ENCODE measurements at places on chromosomes 5 and 9. TPM values are rescaled to one million over a fixed set of nuclear protein-coding genes. Genes with fewer than 3 reads are reported as not detected.

The PCDHGC5 gene
- total RNA-seq = not detected

The NUTM2F gene
- not detected for total RNA-seq

The BNIP1 gene
- 16.5 TPM for total RNA-seq

The PKN3 gene
- total RNA-seq = 16.7 TPM

The STING1 gene
- total RNA-seq = 1.6 TPM

The SPINK4 gene
- total RNA-seq = not detected

The CCNB1 gene
- total RNA-seq = 283 TPM

The CDHR2 gene
- total RNA-seq = 0.13 TPM

The SPATA9 gene
- total RNA-seq = not detected

The MEF2C gene
- 0.05 TPM for total RNA-seq

The DDX4 gene
- total RNA-seq = not detected

The EIF4E1B gene
- total RNA-seq = not detected

The CBY3 gene
- total RNA-seq = not detected

The SLC4A9 gene
- total RNA-seq = not detected

The GOLM1 gene
- total RNA-seq = 116 TPM

The SHISAL2B gene
- total RNA-seq = not detected

The GRXCR2 gene
- total RNA-seq = not detected

The ZNF300 gene
- total RNA-seq = 2.3 TPM

The ZNF879 gene
- 0.80 TPM for total RNA-seq

The ADAMTSL1 gene
- total RNA-seq = not detected

The LRRC8A gene
- total RNA-seq = 52.8 TPM

The PRUNE2 gene
- total RNA-seq = not detected

The CD72 gene
- 0.06 TPM for total RNA-seq

The TMEM174 gene
- total RNA-seq = not detected

The ARL14EPL gene
- total RNA-seq = 0.08 TPM

The UNC13B gene
- total RNA-seq = 10.0 TPM

The SEPTIN8 gene
- total RNA-seq = 23.1 TPM

The C6 gene
- total RNA-seq = not detected

The GABRP gene
- not detected for total RNA-seq

The NME5 gene
- not detected for total RNA-seq

The PAX5 gene
- not detected for total RNA-seq

The SV2C gene
- not detected for total RNA-seq

The CTSL gene
- total RNA-seq = 806 TPM

The RNF183 gene
- total RNA-seq = not detected

The CTSV gene
- total RNA-seq = 11.6 TPM

The PHYHD1 gene
- total RNA-seq = not detected

The PFN3 gene
- not detected for total RNA-seq

The SPINK6 gene
- total RNA-seq = not detected

The ICE1 gene
- 23.7 TPM for total RNA-seq

The FOXD4L3 gene
- total RNA-seq = 0.18 TPM

The TRAF2 gene
- 74.7 TPM for total RNA-seq

The SOWAHA gene
- 0.15 TPM for total RNA-seq

The CDX1 gene
- total RNA-seq = not detected

The DENND4C gene
- total RNA-seq = 15.7 TPM

The HAVCR2 gene
- 0.39 TPM for total RNA-seq

The NUTM2G gene
- not detected for total RNA-seq

The ZNF608 gene
- 0.61 TPM for total RNA-seq

The LCN2 gene
- total RNA-seq = 3.8 TPM

The PCA3 gene
- total RNA-seq = not detected

The FOXE1 gene
- 4.5 TPM for total RNA-seq

The GPR150 gene
- 0.18 TPM for total RNA-seq

The NEUROG1 gene
- total RNA-seq = not detected

The TMEM215 gene
- 0.02 TPM for total RNA-seq

The FREM1 gene
- total RNA-seq = not detected

The ROPN1L gene
- 1.9 TPM for total RNA-seq

The SPINK14 gene
- not detected for total RNA-seq

The PCDHGB4 gene
- total RNA-seq = 0.70 TPM

Measured in A549 treated with CORT108297 at 1 μM for 4 hours (cell line).